ENCODE measurements at places on chromosomes 5 and 9.

DNA sequence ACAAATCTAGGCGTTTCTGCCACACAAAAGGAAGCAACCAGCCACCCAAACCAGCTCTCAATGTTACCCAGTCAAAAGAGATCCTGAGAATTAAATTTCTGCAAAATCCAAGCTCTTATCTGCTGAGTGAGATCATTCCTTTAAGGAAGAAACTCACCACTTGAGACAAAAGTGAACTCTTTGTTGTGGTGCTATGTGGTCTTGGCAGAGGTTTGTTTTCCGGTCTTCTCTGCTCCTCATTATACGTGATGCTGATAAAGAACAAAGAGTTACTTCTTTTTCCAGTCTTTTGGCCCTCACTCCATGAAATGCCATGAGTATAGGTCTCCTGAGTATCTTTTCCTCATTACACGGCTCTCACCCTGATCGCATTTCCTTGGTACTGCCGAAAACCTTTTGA is 82.1 kb downstream of the PRKACG start:
- no peak for DNase-seq

DNA sequence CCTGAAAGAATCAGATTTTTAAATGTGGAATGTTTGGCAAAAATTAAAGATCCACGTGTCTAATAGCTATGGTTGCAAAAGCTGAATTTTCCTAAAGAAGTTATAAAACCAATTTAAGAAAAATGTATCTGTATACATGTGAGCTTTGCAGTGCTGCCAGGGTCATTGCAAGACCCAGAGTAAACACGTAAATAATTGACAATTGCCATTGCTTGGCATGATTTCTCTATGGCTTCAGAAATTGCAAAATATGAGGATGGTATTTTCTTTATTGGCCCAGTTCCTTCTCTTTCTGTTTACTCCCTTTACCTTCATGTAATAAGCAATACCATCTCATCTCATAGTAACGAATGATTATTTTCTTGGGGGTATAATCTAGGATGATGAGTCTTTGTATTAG is 123.9 kb downstream of the ERCC6L2 start:
- no peak for DNase-seq

DNA sequence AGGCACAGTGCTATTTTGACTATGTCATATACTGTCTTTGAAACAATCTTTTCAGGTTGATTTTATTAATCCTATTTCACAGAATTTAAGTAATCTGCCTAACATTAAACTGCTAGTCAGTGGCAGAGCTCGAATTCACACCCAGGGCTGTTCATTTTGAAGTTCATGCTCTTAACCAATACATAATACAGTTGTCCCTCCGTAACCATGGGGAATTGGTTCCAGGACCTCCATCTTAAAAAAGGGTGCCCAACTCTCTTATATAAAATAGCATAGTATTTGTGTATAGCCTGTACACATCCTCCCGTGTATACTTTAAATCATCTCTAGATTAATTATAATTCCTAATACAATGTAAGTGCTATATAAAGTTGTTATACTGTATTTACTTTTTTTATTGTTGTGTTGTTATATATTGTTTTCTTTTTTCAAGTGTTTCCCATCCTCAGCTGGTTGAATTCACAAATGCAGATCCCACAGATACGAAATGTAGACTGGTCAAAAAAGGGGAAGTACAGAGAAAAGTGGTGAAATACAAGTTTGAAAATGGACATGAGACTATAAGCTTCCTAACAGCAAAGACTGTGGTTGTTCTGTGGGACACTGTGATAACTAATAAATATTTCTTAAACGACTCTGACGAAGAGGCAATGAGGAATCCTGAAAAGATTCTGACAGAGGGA is 18.3 kb downstream of the RFX3 start:
- DNase-seq: no peak

- DNase-seq: peak; percentile 92
These were observed 24.5 kb upstream of the DUSP1 start for GRCh38 chr5:172795318-172795977.

- DNase-seq: no peak
These were observed 205.4 kb downstream of the SNX18 start for GRCh38 chr5:54722846-54723433.

- DNase-seq: no peak
These were observed 2.1 kb upstream of the FOXE1 start for GRCh38 chr9:97850746-97851445.

GRCh38 chr5:160092960-160093707 is 26.1 kb downstream of the PWWP2A start:
- DNase-seq: no peak

DNA sequence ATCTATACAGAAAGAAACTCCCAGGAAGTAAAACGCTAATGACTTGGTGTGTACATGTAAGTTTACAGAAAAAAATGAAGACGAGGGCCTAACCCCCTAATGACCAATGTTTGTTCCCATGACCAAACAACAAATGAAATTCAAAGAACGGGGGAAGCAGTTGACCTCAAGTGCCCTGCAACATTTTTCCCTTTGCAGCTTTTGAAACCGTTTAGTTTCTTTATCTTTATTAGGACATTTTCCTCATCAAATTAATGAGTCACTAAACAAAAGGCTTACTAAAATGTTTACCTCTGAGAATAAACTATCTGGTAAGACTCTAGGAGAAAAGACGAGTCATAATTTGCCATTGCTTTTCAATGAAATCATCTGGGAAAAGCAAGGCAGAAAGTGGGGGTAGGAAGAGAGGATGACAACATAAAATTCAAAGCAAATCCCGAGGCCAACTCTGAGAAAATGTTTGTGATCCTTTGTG is 57.4 kb downstream of the LHFPL2 start:
- peak; percentile 58 for DNase-seq

GRCh38 chr9:90914868-90915483 is 113.4 kb downstream of the SYK start:
- DNase-seq: peak; percentile 37

DNA sequence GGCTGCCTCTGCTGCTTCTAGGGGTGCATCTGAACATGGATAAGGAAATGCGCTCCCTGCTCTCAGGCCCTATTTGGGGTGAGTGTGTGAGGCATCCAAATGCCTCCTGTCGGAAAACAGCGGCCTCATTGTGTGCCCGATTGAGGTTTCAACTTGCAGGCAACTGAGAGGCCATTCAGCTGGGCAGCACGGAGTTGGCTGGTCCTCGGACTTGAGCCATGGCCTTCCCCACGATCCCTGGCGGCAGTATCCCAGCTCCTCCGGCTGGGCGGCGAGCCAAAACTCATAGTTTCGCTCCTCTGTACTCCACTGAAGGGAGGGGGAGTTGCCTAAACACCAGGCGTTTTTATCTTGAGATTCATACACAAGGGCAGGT is 597.3 kb upstream of the SGCD start:
- DNase-seq: no peak

DNA sequence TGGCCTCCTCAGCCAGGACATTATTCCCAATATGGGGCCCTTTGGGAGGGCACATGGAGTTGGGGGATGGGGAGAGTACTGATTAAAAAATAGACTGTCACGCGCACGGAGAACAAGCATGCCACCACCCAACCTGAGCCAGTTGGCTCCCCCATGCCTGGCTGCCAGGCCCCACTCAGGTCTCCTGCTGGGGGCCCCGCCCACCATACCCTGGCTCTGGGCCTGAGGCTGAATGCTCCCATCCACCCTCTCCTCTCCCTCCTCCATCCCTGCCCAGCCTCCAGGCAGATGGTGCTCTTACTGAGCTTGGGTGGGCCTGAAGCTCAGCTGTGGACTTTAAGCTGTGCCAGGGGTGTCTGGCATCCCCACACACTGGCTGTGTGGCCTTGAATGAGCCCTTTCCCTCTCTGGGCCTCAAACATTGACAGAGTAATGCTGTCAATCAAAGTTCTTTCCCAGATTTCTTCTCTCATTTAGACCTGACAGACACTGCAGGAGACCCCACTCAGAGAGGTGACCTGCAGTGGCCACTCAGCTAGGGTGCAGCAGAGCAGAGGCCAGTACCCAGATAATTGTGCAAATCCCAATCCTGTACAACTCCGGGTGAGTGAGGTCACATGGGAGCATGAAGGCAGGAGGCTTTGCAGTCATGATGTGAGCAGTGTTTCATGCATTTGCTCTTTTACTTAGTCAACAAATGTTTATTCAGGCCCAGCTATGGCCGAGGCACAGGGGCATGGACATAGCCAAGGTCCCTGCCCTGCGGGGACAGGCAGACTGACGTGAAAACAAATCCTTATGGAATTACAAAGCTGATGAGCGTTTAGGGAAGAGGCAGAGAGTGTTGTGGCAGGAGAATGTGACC is 9.8 kb upstream of the SYNPO start:
- no peak for DNase-seq
